ENCODE measurements at places on chromosomes 13 and 19. TPM values are rescaled to one million over a fixed set of nuclear protein-coding genes. Genes with fewer than 3 reads are reported as not detected.

ZNF574 gene
- 12.0 TPM for polyA plus RNA-seq

ZNF534 gene
- 1.2 TPM for polyA plus RNA-seq

NCR1 gene
- polyA plus RNA-seq: 0.37 TPM

CYP4F8 gene
- 0.08 TPM for polyA plus RNA-seq

SIGLEC7 gene
- polyA plus RNA-seq: not detected

CDX2 gene
- not detected for polyA plus RNA-seq

MAST1 gene
- 1.0 TPM for polyA plus RNA-seq

ZNF440 gene
- 28.8 TPM for polyA plus RNA-seq

TMPRSS9 gene
- 0.60 TPM for polyA plus RNA-seq

CALR3 gene
- polyA plus RNA-seq: not detected

IGFL3 gene
- polyA plus RNA-seq: not detected

SIGLEC6 gene
- not detected for polyA plus RNA-seq

GDF15 gene
- polyA plus RNA-seq: 4.2 TPM

PRSS57 gene
- 0.18 TPM for polyA plus RNA-seq

ITGBL1 gene
- polyA plus RNA-seq: 0.90 TPM

MEDAG gene
- polyA plus RNA-seq: 0.80 TPM

PSG6 gene
- polyA plus RNA-seq: not detected

OR7G1 gene
- polyA plus RNA-seq: not detected

ZNF208 gene
- polyA plus RNA-seq: 4.9 TPM

TM9SF2 gene
- 220 TPM for polyA plus RNA-seq

CEACAM16 gene
- polyA plus RNA-seq: not detected

KRI1 gene
- polyA plus RNA-seq: 42.2 TPM

POLR1D gene
- 125 TPM for polyA plus RNA-seq

CGB3 gene
- not detected for polyA plus RNA-seq

GZMM gene
- polyA plus RNA-seq: 0.15 TPM

MCEMP1 gene
- polyA plus RNA-seq: not detected

ZNF780A gene
- polyA plus RNA-seq: 20.6 TPM

SHKBP1 gene
- polyA plus RNA-seq: 48.2 TPM

FXYD1 gene
- polyA plus RNA-seq: 18.6 TPM

PSG2 gene
- polyA plus RNA-seq: not detected

ZNF491 gene
- polyA plus RNA-seq: 7.4 TPM

VSIG10L gene
- polyA plus RNA-seq: 4.6 TPM

ADGRL1 gene
- polyA plus RNA-seq: 39.8 TPM

CFD gene
- 2.1 TPM for polyA plus RNA-seq

DNAAF3 gene
- 7.5 TPM for polyA plus RNA-seq

S1PR5 gene
- polyA plus RNA-seq: 0.57 TPM

RPS5 gene
- 819 TPM for polyA plus RNA-seq

NFIC gene
- polyA plus RNA-seq: 20.0 TPM

ZNF415 gene
- 27.3 TPM for polyA plus RNA-seq

ZNF30 gene
- 9.6 TPM for polyA plus RNA-seq

MBD3L3 gene
- polyA plus RNA-seq: not detected

FUT2 gene
- 3.5 TPM for polyA plus RNA-seq

SCN1B gene
- 0.96 TPM for polyA plus RNA-seq

C5AR2 gene
- 0.55 TPM for polyA plus RNA-seq

FXYD7 gene
- 0.58 TPM for polyA plus RNA-seq

KCNN4 gene
- 1.6 TPM for polyA plus RNA-seq

JSRP1 gene
- 0.60 TPM for polyA plus RNA-seq

FXYD3 gene
- polyA plus RNA-seq: 18.6 TPM
